Germinal center (tissue), 1 donor: ENCODE measurements at places on chromosomes 2 and 18.

DNA sequence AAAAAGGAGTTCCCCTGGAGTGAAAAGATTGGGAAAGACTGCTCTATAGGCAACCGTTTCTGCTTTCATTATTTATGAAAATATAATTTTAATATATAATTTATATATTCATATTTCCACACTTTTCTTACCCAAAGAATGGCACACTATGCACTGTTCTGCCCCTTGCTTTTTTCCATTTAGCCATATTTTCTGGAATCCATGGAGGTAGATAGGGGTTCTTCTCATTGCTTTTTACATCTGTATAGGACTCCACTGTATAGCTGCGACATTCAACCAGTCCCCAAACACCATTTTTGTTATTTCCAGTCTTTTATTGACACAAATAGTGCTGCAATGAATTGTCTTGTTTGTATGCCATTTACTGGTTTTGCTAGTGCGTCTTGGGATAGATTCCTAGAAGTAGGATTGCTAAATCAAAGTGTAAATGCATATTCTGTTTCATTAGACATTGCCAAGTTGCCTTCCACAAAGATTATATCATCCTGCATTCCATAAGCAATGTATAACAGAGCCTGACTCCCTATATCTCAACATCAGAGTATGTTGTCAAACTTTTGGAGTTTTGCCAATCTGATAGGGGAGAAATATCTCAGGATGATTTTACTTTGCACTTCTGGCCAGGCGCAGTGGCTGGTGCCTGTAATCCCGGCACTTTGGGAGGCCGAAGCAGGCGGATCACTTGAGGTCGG, 26.6 kb upstream of the TCF7L1 start:
- DNase-seq, result no peak

DNA sequence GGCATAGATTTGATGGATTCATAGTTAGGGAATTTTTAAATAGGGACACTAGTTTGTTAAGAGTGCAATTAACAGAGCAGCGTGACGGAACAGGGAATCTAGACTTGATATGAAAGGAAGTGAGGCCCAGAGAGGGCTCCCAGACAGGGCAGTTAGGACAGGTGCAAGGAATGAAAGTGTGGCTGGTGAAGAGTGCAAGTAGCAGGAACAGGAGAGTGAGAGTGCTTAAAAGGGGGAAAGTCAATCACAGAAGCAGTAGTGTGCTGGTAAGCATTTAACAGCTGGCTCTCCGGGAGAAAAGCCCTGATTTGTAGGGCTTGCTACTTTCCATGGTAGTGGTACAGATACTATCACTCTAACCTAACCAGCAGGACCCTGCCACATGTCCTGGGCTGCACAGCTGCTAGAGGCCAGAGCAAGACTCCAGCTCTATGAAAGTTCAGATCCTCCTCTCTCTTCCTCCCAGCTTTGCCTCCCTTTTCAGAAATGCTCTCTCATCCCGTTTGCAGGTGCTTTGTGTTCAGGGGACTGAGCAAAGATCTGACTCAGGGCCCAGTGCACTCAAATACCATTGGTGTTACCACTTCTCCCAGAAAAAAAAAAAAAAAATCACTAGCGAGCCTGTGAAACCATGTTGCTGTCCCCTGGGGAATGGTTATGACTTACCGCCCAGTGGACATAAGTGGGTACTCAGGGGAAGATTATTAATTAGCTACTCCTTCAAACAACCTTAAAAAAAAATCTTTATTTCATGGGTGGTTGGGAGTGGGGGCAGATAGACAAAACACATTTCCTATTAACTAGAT, 18.1 kb upstream of the GCFC2 start:
- DNase-seq, result no peak

GRCh38 chr2:18492721-18493120, 67.7 kb downstream of the RDH14 start:
- no peak for DNase-seq

DNA sequence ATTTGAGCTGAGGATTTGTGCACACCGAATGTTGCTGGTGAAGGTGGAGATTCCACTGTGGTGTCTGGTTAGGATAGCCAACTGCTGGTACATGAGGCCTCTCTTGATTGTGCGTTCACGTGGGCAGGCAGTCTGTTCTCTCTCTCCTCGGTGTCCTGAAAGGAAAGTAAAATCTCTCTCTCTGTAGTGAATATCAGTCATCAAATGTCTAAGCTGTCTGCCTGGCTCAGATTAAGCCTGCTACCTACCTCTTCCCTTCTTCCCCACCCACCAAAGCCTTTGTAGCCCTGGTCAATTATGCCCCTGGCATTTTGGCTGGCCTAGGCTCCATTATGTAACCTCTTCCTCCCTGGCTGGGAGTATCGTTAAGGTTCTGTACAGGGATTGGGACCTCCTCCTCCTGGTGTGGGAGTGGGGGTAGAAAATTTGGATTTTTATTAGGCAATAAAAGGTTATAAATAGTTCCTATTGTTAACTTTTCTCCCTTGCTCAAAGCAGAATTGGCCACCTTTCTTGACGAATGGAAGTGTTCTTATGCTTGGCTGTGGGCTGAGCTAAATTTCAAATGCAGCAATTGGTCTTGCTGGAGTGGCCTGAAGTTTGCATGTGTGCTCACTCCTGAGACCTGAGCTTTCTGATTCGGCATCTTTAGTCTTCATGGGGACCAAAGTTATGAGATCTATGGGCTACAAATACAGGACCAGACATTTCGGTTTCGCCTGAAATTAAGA, 148.8 kb downstream of the WDSUB1 start:
- DNase-seq, result no peak

DNA sequence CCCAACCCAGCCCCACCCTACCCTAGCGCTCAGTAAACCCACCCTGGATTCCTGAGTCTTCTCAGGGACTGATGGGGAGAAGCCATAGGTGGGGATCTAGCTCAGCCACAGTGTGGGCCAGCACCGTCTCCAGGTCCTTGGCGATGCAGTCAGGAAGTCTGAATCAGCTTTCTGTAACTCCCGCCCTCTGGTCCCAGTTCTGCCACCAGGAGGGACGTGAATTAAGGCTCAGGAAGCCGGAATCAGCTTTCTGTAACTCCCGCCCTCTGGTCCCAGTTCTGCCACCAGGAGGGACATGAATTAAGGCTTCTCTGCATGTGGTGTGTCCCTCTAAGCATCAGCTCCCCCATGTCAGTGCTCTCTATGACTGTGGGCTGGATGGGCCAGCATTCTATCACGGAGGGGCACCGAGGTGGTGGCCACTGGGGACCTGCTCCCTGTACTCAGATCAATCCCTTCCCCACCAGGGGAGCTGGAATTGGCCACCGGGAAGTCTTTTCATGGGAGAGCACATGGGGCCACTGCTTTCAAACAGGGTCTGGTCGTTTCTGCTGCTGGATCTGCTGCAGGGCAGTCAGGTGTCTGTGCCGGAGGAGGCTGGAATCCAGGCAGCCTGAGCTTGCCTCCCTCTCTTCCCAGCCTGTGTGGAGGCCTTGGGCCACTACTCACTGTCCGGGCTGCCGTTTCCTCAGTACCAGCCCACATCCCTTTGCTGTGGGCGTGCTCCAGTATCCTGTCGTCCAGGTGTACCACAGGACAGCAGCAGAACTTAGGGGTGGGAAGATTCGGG, 24.7 kb downstream of the ASB18 start:
- DNase-seq, result no peak

- no peak for DNase-seq
Observed at GRCh38 chr2:57443973-57444521, 602.6 kb upstream of the VRK2 start.

- no peak for DNase-seq
Observed at GRCh38 chr2:189217051-189217450, 37.5 kb upstream of the COL5A2 start.

- no peak for DNase-seq
Observed at GRCh38 chr2:236627841-236628240, 58.2 kb downstream of the ACKR3 start.

GRCh38 chr2:218748741-218749441, 33.1 kb upstream of the CYP27A1 start:
- DNase-seq, result no peak

DNA sequence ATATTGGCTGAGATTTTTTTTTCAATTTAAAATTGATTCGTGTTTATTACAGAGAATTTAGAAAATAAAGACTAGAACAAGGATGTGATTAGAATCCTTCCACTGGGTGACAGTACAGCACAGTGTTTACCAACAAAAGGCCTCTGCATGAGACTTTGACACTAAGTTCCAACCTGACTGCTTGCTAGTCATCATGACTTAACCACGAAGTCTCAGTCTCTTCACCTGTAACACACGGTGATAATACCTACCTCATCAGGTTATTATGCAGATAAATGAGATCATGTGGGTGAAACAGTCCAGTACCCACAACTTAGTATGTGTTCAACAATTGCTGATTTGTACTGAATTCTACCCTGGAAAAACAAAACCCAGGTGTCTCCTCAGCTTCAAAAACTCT, 151.2 kb downstream of the STK39 start:
- DNase-seq, result no peak

GRCh38 chr2:238081150-238081549, 19.0 kb upstream of the ESPNL start:
- DNase-seq, result no peak

GRCh38 chr18:5630057-5630899, 86.5 kb upstream of the EPB41L3 start:
- peak; percentile 82 for DNase-seq

- no peak for DNase-seq
Observed at GRCh38 chr18:62377131-62377807, 52.2 kb downstream of the TNFRSF11A start.

- DNase-seq, result no peak
Observed at GRCh38 chr18:36496022-36496421, 198.5 kb downstream of the FHOD3 start.

- DNase-seq, result no peak
Observed at GRCh38 chr2:45578056-45578843, 32.8 kb downstream of the SRBD1 start.

GRCh38 chr2:217650716-217651360, 352.0 kb downstream of the TNS1 start:
- DNase-seq, result peak; percentile 55

DNA sequence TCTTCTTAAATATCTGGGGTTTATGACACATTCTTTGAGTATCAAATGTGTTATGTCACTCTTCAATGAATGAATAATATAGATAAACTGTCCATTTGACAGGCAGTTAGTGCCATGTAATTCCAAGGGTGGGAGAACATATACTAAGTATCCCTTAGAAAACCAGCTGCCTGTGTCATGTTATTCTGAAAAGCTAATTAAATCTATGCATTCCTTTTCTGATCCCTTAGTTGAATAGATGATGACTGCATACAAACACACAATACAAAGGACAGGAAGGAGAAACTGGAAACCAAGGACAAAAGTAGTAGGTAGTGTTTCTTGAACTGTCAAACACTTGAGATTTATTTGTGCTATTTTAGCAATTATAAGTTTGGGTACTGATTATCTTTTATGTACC, 8.3 kb downstream of the ARHGAP28 start:
- DNase-seq, result no peak

GRCh38 chr2:2332381-2332780, 1.3 kb upstream of the MYT1L start:
- DNase-seq, result no peak

- no peak for DNase-seq
Observed at GRCh38 chr2:60271131-60271530, 282.3 kb downstream of the BCL11A start.

DNA sequence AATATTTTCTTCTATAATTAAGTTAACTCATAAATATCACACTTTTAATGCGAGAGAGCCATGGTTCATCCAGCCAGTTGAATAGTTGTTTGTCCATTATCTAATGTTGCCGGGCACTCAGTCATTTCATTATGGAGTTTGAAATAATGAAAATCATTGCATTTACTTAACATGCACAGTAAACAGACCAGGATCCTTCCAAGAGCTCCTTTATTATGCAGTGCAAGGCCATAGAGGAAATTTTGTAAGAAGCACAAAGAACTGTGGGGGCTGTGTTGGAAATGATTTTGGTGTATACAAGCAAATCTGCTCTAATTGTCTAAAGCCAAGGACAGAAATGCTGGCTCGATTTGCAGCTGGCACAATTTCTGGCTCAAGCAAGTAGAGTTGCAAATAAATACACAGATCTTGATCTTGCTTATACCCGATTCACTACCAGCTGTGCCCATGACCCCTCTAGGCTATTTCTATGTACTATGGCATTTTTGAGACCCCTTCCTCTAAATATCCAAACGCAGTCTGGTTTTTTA, 400.3 kb upstream of the HNRNPA3 start:
- no peak for DNase-seq

GRCh38 chr2:101398116-101398821, 11.0 kb upstream of the CREG2 start:
- DNase-seq, result no peak

DNA sequence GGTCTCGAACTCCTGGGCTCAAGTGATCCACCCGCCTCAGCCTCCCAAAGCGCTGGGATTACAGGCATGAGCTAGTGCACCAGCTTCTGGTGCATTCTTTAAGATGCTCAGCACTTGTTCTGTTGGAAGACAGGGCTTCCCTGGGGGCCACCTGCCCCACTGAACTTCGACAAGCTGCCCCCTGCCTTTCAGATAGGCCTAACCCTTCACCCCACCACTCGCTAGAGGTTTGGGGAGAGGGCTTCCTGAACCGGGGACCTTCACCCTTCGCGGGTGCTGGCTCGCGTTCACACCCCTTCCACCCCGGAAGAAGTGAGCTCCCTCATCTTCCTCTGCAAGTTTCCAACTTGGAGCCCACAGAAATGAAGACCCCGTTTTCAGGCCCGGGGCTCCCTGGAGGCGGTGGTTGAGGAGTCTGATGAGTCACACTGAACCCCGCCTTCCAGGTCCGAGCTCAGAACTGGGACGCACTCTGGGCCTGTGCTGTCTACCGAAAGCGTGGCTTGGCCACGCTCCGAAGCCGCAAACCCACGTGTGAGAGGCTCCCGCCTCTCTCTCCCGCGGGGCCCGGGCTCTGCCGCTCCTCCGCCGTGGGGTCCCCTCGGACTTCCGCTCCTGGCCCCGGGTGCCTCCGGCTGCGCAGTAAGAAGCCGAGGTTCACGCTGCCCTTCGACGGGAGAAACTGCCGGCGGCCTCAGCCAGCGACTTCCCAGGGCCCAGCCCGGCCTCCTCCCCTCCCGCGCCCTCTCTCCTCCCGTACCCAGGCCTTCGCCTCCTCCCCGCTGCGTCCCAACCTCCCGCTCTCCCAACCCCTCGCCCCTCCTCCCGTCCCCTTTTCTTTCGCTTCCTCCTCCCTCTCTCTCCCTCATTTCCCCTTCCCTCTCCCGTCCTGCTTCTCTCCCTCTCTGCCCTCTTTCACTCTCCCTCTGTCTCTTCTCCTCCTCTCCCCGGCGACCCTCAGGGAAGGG, 47.5 kb upstream of the SP3 start:
- DNase-seq, result peak; percentile 72

GRCh38 chr2:2333076-2333475, 2.0 kb upstream of the MYT1L start:
- DNase-seq, result no peak

- no peak for DNase-seq
Observed at GRCh38 chr2:10498525-10499274, 50.6 kb upstream of the ODC1 start.

DNA sequence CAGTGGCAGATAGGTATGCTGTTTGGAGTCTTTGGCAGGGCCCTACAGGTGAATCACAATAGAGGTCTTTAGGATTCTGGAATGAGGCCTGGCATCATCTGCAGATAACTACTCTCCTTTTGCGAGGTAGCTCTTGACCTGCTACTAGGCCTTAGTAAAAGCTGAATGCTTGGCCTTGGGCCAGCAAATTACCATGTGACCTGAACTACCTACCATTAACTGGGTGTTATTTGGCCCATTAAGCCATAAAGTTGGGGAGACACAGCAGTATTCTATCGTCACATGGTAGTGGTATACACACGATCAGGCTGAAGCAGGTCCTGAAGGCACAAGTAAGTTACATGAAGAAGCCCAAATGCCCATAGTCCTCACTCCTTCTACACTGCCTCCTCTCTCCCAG, 178.2 kb downstream of the PPP1R1C start:
- DNase-seq, result no peak
